ENCODE measurements at places on chromosomes 3 and 15.

GRCh38 chr15:89615135-89615534, 39.9 kb downstream of the TICRR start:
- DNase-seq, result no peak

GRCh38 chr3:120481081-120481480, 30.3 kb upstream of the FSTL1 start:
- no peak for DNase-seq

- no peak for DNase-seq
Measured at GRCh38 chr3:17980863-17981262, 238.4 kb upstream of the TBC1D5 start.

GRCh38 chr15:77004189-77004588, 9.3 kb downstream of the PSTPIP1 start:
- DNase-seq, result no peak

DNA sequence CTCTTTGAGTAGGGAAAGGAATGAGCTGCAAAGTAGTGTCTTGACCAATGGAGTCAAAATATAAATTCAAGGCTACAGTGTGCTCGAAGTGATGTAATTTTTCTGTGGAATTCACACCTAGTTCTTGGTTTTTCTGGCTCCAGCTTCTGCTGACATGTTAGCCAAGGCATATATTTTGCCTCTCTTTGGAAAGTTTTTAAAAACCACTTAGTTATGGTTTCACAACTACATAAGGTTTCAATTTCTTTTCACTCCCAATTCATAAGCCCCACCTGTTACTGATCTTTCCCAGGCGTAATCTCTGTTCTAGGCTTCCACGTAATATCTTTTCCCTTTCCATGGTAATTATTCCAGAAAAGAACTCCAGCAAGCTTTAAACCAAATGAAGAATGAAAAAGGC, 46.9 kb downstream of the GADL1 start:
- no peak for DNase-seq

- no peak for DNase-seq
Measured at GRCh38 chr3:143551761-143552160, 296.5 kb downstream of the SLC9A9 start.

DNA sequence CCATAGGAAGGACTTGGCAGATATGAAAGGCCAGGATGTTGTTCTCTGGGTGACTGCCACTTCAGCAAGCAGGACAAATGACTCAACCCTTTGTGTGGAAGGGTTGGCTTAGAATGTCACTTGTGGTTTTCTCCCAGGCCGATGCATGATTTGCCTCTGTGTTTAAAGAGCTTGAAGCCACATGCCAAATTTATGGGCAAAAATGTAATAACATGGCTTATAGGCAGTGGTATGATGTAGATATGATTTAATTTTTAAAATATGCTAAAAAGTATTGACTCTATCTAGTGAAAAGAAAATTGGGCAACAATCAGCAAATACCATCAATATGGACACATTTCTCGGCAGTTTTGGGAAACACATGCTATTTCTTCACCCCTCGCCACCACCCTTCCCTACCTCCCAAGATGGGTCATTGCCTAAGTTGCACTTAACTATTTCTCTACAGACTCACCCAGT, 114.6 kb downstream of the CYP19A1 start:
- DNase-seq, result no peak
